GM13977 (cell line): ENCODE measurements at places on chromosomes 7 and 10.

DNA sequence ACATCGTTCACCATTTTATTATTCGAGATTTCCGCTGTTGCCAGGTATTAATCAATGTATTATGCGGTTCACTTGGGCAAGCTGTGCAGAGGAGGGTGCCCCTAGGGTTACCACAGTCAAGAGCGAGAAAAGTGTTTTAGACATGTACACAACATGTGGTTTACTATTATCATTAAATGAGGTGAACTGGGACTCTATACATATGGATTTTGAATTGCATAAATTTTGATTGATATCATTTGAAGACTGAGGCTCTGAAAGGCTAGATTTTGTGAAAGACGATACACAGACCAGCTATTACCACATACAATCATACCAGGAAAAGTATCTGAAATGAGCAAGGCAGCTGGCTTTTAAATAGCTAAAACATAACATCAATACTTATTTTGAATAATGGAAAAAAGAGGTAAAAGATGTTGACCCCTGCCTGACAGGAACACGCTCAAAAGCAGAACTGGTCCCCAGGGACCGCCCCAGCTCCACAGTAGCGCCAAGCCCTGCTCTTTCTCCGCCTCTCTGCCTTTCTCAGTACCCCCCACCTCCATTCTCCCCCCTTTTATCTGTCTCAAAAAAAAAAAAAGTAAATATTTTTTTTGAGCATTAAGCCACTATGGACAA lies 413.4 kb upstream of the MKI67 start:
- no peak for DNase-seq

DNA sequence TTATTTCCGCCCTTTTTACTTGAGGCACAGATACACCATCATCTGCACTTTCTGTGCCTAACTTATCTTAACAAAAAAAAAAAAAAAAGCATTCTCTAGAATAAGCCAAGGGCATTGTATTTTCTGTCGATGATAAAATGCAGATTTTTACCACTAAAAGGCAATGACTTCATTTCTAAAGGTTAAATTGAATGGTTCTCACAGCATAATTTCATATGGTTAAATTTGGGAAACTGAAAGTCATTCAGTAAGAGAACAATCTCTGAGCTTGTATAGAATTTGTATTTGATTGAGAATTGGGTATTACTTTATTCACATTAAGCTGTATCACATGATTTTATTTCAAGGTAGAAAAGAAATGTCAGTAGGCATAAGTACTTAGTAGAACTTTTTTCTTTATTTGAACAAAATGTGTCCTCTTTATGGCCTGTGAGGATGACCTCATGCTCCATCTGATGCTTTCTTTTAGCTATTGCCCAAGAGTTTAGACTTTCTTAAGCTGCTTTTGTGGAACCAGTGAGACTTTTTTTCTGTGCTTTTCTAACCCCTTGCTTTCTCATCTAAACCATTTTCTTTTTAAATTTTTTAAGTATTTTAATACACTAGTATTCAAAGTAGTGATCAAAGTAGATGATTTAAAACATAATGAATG lies 110.3 kb downstream of the LRRC4 start:
- DNase-seq: no peak

GRCh38 chr7:89002981-89003956 lies 207.7 kb upstream of the TEX47 start:
- peak; percentile 20 for DNase-seq

- DNase-seq: no peak
Observed at GRCh38 chr10:112815269-112816032, 134.6 kb upstream of the TCF7L2 start.

DNA sequence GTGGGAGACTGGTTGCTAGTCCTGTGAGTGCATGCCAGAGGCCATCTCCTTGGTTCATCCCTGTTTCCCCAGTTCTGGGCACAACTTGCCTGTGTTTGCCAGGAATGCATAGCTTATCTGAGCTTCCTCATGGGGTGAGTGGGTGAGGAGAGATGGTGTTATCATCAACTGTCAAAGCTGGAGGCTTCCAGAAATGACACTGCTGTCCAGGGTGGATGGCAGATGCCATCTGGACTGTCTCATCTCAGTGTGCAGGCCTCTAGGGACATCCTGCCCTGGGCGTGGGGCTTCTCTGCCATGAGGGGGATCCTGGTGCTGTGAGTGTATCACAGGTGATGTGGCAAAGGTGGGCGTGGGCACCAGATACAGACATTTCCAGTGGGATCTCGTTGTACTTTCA lies 328.6 kb downstream of the DPP6 start:
- DNase-seq: no peak

GRCh38 chr10:3835770-3836169 lies 50.8 kb upstream of the KLF6 start:
- DNase-seq: no peak

- no peak for DNase-seq
Observed at GRCh38 chr7:139522830-139523198, 671 bp upstream of the CLEC2L start.

- DNase-seq: no peak
Observed at GRCh38 chr7:52758356-52758755, 277.1 kb upstream of the POM121L12 start.

DNA sequence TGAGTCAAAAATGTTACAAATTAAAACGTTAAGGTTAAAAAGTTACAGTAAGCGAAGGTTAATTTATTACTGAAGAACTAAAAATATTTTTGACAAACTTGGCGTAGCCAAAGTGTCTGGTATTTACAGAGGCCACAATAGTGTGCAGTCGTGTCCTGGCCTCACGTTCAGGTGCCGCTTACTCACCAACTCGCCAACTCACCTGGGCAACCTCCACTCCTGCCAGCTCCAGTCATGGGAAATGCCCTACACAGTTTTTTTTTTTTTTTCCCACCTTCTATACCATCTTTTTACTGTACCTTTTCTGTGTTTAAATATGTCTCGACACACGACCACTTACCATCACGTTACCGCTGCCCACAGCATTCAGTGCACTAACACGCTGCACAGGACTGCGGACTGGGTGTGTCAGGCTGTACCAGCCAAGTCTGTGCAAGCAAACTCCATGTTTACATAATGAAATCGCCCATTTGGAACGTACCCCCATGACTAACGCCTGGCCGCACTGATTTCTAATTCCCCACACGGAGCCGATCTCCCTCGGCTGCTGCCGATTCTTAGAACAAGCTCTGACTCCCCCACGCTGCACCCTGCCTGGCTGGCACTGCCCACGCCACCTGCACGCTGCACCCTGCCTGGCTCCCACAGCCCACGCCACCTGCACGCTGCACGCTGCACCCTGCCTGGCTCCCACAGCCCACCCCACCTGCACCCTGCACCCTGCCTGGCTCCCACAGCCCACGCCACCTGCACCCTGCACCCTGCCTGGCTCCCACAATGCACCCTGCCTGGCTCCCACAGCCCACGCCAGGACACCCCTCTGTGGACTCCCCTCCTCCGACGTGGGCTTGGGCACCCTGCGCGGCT lies 203.1 kb downstream of the ZMYND11 start:
- no peak for DNase-seq

- DNase-seq: no peak
Observed at GRCh38 chr10:57785068-57785467, 482.6 kb downstream of the IPMK start.

DNA sequence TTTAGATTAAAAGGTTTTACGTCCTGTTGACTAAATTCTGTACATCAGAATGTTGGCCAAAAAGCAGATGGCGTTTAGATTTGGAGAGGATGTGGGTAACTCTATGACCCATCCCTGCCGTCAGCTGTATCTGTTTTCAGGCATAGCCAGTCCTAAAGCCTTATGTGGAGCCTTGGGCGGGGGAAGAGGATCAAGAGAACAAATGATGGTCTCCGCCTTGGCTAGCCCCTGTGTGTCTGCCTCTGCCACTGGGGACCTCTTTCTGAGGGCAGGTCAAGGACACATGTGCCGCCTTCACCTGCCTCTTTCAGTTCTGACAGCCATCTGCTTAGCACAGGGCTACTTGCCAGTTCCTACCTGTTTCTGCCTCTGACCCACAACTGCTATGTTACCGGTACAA lies 24.1 kb downstream of the PDSS1 start:
- no peak for DNase-seq

GRCh38 chr10:33271969-33272583 lies 62.4 kb downstream of the NRP1 start:
- no peak for DNase-seq

DNA sequence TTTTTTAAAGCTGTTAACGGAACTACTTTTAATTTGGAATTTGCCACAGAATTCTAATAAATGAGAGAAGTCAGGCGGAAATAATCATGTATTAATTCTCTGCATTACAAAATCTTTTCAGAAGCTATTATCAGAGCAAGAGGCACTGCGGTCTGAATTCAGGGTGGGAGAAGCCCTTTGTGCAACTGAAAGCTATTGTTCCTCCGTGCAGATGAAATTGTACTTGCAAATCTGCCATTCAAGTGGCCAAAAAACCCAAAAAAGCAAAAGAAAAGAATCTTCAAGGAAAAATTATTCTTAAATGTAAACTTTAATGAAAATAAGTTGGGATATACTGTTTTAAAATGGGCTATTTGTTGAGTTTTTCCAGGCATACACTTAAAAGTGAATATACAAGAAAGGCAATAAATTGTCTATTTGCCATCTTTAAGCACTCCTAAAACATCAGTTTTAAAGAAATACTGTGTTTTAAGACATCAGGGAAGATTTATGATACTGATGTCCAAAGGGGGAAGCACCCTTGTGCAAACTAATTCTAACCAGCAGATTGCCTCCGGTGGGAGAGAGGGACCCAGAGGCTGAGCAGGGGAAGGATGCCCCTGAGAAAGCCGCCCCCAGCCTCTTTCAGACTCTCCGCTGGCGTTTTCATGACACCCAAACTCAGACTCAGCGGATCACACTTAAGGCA lies 351.2 kb downstream of the DNAJB6 start:
- DNase-seq: no peak

- no peak for DNase-seq
Observed at GRCh38 chr7:66307591-66308215, 102.6 kb downstream of the TPST1 start.

DNA sequence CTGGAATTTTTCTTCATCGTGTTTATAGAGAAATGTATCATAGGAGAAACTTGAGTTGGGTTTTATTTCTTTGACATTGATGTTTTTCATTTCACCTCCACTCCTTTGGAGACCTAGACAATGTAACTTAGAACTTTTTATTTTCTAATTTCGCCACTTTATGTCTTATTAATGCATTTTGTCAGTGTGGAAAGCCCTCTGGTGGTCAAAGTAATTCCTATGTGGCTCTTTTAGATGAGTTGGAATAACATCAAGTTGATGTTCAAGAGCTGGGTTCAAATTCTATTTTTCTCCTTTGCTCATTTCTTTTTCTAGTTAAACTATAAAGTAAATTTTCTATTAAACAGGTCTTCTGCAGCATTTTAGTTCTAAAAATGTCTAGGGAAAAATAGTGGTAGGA lies 478.6 kb downstream of the LRMDA start:
- no peak for DNase-seq

DNA sequence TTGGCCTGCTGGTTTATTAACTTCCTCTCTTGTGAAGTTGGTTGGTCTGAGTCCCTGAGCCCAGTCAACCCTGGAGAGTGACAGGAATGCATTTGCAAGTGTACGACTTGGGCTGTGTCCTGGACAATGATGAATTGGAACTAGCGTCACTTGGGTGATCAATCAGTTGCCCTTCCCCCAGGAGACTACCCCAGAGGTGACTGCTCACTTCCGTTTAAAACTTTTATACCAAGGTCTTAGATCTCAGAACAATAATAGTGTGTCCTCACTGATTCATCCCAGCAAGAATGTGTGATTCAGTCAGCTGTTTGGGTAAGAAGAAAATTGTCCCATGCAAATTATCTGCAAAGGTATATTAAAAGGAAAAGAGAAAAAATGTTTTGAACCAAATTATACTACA lies 102.9 kb upstream of the ARMC3 start:
- no peak for DNase-seq

DNA sequence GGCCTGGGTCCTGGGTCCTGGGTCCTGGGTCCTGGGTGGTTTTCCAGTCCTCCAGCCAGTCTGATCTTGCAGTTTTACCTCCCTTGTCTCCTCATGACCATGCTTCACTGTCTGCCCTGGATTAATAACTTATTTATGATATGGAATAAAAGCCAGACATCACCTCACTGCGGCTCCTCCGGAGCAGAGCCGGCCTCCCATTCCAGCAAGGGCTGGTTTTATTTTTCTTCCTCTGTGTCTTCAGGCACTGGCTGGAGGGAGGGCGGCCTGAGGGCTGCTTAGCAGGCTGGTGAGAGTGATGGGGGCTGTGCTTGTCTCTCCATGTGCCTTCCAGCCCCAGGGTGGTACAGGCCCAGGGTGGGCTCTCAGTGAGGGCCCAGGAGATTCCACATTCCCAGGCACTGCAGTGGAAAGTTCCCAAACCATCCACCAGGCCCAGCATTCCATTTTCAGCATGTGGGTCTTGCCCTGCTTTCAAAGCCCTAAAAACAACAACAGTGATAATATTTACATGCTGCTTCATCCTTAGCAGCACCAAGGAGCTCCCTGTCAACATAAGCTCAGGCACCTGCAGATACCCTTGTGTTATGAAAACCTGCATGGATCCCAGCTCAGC lies 12.6 kb downstream of the ADAMTS14 start:
- DNase-seq: no peak

- no peak for DNase-seq
Observed at GRCh38 chr7:70384024-70384423, 747.9 kb upstream of the GALNT17 start.

DNA sequence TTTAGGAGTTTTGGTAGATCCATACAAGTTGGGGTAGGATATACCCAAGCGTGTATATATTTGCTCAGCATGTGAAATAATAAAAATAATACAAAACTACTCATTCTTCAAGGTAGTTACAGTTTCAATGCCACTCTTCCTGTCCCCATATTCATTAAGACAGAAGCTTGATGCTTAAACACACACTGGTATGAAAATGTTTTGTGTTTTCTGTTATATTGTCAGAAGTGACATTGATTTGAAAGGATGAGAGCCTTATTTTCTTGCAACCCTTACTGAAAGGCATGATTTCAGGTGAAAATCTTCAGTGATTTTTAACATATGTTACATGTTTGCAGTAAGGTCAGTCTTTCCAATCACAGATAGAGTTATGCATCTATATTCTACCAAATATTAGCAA lies 233.6 kb downstream of the TRIL start:
- no peak for DNase-seq
